ENCODE measurements at places on chromosomes 6 and 20.
A peak's percentile ranks its signal among the peaks of the same experiment; 100 is the strongest.

DNA sequence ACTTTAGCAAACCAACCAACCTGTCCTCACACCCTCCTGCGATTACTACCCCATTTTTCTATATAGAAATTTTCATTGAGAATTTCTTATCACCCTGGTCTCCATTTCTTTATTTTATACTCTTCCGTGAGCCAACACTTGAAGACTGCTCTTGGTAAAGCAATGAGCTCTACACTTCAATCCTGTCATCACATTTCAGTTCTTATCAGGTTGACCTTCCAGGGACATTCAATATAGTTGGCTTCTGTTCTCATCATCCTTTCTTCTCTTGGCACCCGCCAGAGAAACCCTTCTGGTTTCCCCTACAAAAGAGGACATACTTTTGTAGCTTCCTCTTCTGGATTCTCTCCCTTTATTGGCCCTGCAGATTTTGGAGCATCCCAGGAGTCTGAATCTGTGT is 279.3 kb downstream of the PRKN start:
- DNase-seq = no peak

DNA sequence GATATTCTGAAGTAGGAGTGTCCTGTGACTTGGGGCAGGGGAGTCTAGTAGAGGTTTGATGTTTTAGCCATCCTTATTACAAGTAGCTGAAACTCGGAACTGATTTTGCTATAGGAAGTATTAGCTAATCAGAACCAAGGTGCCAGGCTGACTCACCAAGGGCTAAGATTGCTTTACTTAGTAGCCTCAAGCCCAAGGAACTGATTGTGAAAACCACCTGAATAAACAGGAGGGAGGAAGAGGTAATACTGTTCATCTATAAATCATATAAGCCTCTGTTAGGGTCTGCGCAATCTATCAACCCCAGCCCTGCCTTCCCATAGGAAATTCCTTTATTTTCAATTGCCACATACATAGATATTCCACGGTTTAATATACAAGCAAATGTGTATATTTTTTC is 54.4 kb downstream of the GNAS start:
- no peak for DNase-seq

DNA sequence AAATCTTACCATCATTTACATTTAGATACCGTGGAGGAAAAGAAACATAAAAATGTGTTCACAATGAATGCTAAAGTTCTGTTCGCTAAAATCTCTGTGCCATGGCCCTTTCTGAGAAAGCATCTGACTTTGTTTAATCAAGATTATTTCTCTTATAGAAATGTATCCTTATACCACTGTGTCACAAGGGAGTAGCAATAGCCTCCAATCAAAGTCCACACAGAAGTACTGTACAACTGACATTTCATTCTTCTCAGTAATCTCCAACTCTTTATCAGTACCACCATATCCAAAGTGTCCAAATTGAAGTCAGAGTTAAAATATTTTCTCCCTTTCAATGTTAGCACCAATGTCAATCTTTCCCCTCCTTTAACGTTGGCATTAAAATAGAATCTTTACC is 6.1 kb downstream of the FERMT1 start:
- no peak for DNase-seq

DNA sequence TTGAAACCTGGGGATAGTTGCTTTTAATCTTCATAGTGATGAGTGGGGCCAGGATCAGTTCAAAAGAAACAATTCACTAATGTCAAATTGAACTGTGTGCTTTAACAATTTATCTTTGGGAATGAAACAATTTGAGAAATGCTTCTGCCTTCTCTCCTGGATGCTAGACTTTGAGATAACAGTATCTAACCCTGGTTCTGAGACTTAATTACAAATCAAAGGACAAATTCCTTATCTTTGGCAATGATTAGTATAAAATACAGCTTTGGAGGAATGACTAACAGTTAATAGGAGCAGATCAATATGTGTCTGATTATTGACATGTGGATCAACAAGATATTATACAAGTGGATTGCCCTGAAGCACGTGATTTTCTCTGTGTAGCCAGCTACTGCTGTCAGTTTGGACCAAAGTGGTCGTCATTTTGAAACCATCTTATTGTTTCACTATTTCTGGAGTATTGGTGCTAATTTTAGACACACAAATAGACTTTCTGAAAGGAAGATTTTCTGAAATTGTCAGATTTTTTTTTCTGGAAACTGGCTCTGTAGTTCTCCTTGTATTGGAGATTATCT is 6.2 kb upstream of the FLRT3 start:
- no peak for DNase-seq

GRCh38 chr6:33751771-33752645 is 5.3 kb upstream of the IP6K3 start:
- DNase-seq = no peak

DNA sequence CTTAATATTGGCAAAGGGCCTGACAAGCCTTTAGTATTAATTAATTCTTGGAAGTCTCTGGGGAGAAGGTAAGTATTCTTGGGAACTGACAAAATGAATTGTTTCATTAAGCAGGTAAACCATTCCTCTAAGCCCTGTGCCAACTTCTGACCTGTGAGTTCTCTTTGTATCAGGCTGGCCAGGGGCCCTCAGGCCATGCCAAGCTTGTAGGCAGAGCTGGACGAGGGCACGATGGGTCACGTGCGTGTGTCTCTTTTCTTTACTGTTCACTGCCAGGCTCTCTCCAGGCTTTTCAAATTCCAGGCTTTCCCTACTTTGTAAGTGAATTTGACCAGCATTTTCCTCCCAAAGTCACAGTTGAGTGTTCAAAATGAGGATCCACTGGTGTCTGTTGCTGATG is 112.4 kb downstream of the NRN1 start:
- DNase-seq = no peak

- no peak for DNase-seq
Observed at GRCh38 chr20:24138196-24138857, 149.7 kb upstream of the GGTLC1 start.

DNA sequence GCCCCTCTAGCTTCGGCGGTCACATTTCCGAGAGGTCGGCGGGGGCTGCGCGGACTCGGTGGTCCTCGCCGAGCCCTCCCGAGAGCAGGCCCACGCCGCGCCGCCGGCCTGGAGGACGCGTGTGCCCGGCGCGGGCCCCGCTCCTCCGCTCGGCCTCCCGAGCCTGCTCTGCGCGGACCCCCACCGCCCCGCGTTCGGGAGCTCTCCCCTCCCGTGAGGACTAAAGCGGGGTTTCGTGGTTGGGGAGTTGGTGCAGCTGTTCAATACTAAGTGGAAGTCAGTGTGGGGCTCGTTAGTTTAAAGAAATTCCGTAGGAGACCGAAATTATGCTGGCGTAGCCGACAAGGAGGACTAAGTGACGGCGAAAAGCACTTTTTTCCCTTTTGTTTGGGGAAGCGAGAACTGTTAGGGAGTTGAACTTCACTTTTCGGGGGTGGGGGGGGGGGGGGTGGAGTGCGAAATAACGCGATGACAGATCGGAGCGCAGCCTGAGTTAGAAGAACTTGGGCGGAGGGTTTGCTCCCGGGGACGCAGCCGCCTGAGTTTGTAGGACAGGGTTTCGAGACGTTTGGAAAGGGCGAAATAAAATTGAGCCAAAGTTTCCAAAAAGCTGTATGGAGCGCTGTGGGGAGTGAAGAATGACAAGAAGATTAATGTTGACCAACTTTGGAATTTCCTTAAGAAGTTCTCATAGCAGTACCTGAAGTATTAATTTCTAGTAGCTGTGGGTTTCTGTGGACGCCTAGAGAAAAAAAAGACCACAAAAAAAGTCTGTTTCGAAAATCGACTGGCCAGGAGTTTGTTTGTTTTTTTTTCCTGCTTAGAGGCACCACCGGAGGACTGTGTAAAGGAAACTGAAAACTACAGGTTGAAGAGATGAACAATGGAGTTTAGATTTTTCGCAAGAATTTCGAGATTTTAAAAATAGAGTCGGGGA is 1.4 kb downstream of the QKI start:
- DNase-seq = peak; percentile 53

- DNase-seq = no peak
Observed at GRCh38 chr6:83466328-83466727, 35.5 kb upstream of the ME1 start.

GRCh38 chr20:51022803-51023616 is at the start of gene KCNG1:
Gene KCNG1 (minus strand): TSS chr20:51023107. CDS start chr20:51010338, 12,769 bp downstream.
- DNase-seq = peak; percentile 49

- DNase-seq = no peak
Observed at GRCh38 chr6:16948396-16948795, 153.5 kb upstream of the STMND1 start.

DNA sequence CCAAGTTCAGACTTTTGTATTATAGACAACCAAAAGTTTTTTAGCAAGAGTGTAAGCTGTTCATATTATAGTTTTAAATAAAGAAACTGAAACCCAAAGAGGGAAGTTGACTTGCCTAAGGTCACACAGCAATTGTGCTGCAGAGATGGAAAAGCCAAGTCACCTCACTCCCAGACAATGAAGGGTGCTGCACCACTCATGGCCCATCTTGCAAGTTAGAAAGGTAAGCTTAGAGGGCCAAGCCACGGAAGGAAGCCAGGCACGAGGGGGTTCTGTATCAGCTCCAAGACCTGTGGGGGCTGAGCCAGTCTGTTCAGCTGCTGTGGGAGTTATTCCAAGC is 860 bp downstream of the DEFB124 start:
- no peak for DNase-seq

GRCh38 chr6:64280569-64280968 is 645.0 kb downstream of the PHF3 start:
- DNase-seq = no peak
